Myometrial cell (primary cell): ENCODE measurements at places on chromosomes 2 and 18. TPM values are rescaled to one million over a fixed set of nuclear protein-coding genes. Genes with fewer than 3 reads are reported as not detected.

The HYCC2 gene
- total RNA-seq: 2.3 TPM in 2 replicates

The ALPG gene
- not detected in 2 replicates for total RNA-seq

The HSBP1L1 gene
- total RNA-seq: 11.2 and 19.3 TPM in 2 replicates

The FMNL2 gene
- 12.7 and 12.9 TPM in 2 replicates for total RNA-seq

The EIPR1 gene
- total RNA-seq: 66.3 and 86.2 TPM in 2 replicates

The ADGRF3 gene
- under 0.01 TPM in 1 of 2 replicates, not detected in the other for total RNA-seq

The CIAO1 gene
- total RNA-seq: 105 and 129 TPM in 2 replicates

The LRRC30 gene
- total RNA-seq: not detected in 2 replicates

The SCTR gene
- not detected in 2 replicates for total RNA-seq

The MALT1 gene
- 19.3 and 22.5 TPM in 2 replicates for total RNA-seq

The ITPRIPL1 gene
- total RNA-seq: 1.4 and 3.5 TPM in 2 replicates

The NCKAP1 gene
- 82.9 and 89.1 TPM in 2 replicates for total RNA-seq

The ITGA4 gene
- total RNA-seq: 106 and 126 TPM in 2 replicates

The TLX2 gene
- total RNA-seq: not detected in 2 replicates

The TCF23 gene
- not detected in 2 replicates for total RNA-seq

The MAPK4 gene
- not detected in 2 replicates for total RNA-seq

The PROC gene
- not detected in 2 replicates for total RNA-seq

The STPG4 gene
- 1.2 TPM in 1 of 2 replicates, not detected in the other for total RNA-seq

The GPR75 gene
- 1.4 and 1.8 TPM in 2 replicates for total RNA-seq
